Naive thymus-derived CD4-positive, alpha-beta T cell (primary cell): ENCODE measurements at places on chromosomes 6 and 20.

- H3K27ac ChIP-seq, result no peak overlapping the region
- H3K27me3 ChIP-seq, result no peaks in the 10 kb centered on the region
- DNase-seq, result no peak
- H3K4me3 ChIP-seq, result no peak overlapping the region
- no peaks in the 10 kb centered on the region for H3K4me1 ChIP-seq
Measured at GRCh38 chr6:152575621-152576150, 61.5 kb downstream of the SYNE1 start.

DNA sequence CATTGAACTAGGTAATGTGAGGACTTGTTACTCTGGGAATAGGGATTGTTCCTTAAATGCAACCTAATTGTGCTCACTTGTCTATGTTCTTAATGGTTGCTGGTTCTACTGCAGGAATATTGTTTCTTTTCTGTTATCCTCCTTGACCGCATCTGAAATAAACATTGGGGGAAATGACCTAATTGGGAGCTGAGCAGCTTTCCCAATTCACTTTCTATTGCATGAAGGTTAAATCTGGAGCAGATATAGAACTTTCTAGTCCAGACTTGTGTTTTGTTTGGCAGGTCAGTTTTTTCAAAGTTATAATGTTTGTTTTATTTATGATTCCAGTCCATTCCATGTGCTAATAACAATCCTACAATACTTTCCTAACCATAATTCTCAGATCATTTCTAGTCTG lies 981.0 kb upstream of the CITED2 start:
- H3K27ac ChIP-seq, result no peak overlapping the region
- H3K4me3 ChIP-seq, result no peak overlapping the region
- no peak for DNase-seq
- no peaks in the 10 kb centered on the region for H3K27me3 ChIP-seq
- no peaks in the 10 kb centered on the region for H3K36me3 ChIP-seq
- H3K4me1 ChIP-seq, result no peaks in the 10 kb centered on the region

GRCh38 chr6:15501826-15502445 lies 160.9 kb downstream of the DTNBP1 start:
- no peaks in the 10 kb centered on the region for H3K27me3 ChIP-seq
- H3K27ac ChIP-seq, result no peak overlapping the region
- H3K4me1 ChIP-seq, result no peaks in the 10 kb centered on the region
- H3K4me3 ChIP-seq, result no peak overlapping the region

DNA sequence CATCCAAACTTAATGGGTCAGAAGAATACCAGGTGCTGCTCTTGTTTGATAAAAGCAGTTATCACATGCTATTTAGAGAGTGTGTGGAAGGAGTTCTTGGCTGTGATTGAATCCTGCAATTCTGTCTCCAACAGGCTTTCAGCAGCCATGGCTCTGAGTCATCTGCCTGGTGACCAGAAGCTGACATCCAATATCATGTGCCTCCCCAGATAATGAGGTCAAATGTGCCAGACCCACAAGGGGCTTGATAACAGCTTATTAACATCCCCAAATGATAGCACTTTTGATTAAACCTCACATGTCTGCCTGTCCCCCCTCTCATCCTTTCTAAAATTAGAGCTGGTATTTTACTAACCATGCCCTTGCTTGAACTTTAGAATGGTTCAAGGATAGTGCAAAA lies 175.7 kb upstream of the PLN start:
- no peak overlapping the region for H3K27ac ChIP-seq
- no peak overlapping the region for H3K4me3 ChIP-seq
- no peaks in the 10 kb centered on the region for H3K36me3 ChIP-seq

DNA sequence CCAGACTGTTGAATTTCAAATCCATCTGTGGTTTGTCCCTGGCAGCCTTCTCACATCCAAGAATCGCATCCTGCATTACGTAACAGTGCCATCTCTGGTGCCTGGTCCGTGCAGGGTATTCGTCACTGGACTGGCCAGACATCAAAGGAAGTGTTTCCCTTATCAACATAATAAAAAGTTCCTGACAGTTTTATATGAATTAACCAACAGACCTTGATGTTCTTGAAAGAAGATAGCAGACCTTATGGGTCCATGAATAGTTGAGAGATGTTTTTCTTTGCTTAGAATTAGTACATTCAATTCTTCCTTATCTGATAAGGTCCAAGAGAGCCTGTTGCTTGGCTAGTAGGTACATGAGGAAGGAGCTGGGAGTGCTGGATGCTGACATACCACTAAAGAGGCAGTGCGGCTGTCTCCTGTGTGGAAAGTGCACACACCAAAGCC lies 77.6 kb downstream of the PHACTR2 start:
- DNase-seq, result no peak
- no peaks in the 10 kb centered on the region for H3K27me3 ChIP-seq
- H3K36me3 ChIP-seq, result no peaks in the 10 kb centered on the region
- H3K4me1 ChIP-seq, result no peaks in the 10 kb centered on the region

DNA sequence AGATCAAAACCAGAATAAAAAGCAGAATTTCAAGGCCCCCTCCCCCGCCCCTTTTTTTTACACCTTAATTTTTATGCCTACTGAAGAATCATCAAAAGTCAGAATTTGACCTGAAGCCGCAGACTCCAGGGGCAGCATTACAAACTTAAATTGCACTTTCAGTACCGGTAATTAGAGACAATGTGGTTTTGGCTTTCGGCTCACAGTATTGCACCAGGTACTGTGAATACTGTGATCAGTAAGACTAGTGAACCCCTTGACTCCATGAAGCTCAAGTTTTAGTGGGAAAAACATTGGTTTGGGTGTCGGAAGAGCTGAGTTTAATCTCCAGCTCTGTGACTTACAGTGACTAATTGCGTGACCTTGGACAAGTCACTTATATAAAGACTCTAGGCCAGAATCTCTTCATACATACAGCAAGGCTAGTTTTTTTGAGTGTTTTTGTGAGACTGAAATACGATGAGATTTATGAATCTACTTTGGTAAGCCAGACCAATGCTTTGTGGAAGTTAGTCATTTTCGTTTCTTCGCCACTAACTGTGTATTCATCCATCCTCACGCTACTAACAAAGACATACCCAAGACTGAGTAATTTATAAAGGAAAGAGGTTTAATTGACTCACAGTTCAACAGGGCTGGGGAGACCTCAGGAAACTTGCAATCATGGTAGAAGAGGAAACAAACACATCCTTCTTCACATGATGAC lies 114.7 kb downstream of the SASH1 start:
- H3K27ac ChIP-seq, result no peak overlapping the region
- no peak for DNase-seq
- H3K4me1 ChIP-seq, result no peaks in the 10 kb centered on the region
- no peaks in the 10 kb centered on the region for H3K36me3 ChIP-seq
- no peak overlapping the region for H3K4me3 ChIP-seq

DNA sequence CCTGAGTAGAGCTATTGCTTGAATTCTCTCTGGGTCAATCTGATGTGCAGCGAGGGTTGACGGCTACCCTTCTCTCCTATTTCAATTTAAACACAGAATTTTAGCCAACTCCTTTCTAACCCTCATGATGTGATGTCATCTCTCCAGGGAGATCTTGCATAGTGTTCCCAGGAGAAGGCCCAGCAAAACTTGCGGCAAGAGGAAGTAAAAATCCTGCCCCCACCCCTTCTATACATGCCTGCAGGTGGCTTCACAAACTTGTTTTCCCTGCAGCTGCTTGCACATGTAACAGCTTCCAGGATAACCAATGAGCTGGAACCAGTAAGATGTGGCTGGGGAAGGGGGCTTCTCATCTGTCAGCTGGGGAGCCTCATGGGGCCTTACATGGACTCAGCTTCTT lies 169.3 kb upstream of the CDH4 start:
- no peak overlapping the region for H3K27ac ChIP-seq
- no peak overlapping the region for H3K4me3 ChIP-seq
- no peak for DNase-seq
- no peaks in the 10 kb centered on the region for H3K4me1 ChIP-seq
- H3K36me3 ChIP-seq, result no peaks in the 10 kb centered on the region

- peaks cover 4% of the 10 kb centered on the region for H3K4me1 ChIP-seq
- no peak overlapping the region for H3K4me3 ChIP-seq
- peaks cover 14% of the 10 kb centered on the region for H3K36me3 ChIP-seq
- DNase-seq, result no peak
- no peaks in the 10 kb centered on the region for H3K27me3 ChIP-seq
Measured at GRCh38 chr20:3041854-3042409, 1.5 kb upstream of the GNRH2 start.

DNA sequence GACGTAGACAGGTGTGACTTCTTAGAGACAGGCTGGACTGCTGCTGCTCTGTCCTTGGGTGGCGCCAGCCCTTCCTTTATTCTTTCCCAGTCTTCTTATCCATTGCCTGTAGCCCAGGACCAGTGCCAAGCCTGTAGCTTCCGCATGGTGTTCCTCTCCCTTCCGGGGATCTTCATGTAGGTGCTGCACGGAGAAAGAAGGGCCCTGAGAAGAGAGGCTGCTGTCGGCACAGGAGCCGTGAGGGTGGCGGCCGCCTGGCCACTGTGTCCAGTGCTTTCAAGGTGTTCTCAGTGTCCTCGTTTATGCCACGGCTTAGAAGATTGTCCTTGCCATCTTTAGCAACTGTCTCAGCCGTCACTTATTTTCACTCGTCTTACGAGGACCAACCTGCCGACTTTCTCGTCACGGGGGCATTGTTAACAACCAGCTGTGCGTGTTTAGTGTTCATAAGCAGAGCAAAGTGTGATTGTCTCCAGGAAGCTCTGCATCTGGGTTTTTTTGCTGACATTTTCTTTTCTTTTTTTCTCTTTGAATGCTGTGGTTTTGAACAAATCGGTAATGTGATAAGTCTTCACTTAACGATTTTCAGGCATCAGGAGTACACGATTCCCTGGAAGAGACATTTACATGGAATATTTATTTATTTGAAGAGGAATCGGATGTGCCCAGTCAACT lies 61.2 kb downstream of the PPP1R14C start:
- no peaks in the 10 kb centered on the region for H3K36me3 ChIP-seq
- no peak overlapping the region for H3K4me3 ChIP-seq
- H3K4me1 ChIP-seq, result no peaks in the 10 kb centered on the region
- no peak overlapping the region for H3K27ac ChIP-seq

GRCh38 chr20:45810191-45810970 lies 2.1 kb upstream of the UBE2C start:
- H3K36me3 ChIP-seq, result peaks cover 8% of the 10 kb centered on the region
- H3K27me3 ChIP-seq, result no peaks in the 10 kb centered on the region
- H3K4me1 ChIP-seq, result peaks cover 12% of the 10 kb centered on the region
- no peak for DNase-seq
- no peak overlapping the region for H3K4me3 ChIP-seq
- H3K27ac ChIP-seq, result no peak overlapping the region

- no peaks in the 10 kb centered on the region for H3K27me3 ChIP-seq
- no peak overlapping the region for H3K4me3 ChIP-seq
- no peak overlapping the region for H3K27ac ChIP-seq
- no peaks in the 10 kb centered on the region for H3K36me3 ChIP-seq
Measured at GRCh38 chr6:147904416-147904815, 395.9 kb downstream of the SAMD5 start.
